ENCODE measurements at places on chromosomes 1 and 21. TPM values are rescaled to one million over a fixed set of nuclear protein-coding genes. Genes with fewer than 3 reads are reported as not detected.

Gene KRTAP10-4
- not detected for total RNA-seq

Gene CSF3R
- total RNA-seq = not detected

Gene S100A7
- not detected for total RNA-seq

GRCh38 chr1:115545791-115546733 lies 95.7 kb upstream of the VANGL1 start:
- peak; percentile 89 for DNase-seq

DNA sequence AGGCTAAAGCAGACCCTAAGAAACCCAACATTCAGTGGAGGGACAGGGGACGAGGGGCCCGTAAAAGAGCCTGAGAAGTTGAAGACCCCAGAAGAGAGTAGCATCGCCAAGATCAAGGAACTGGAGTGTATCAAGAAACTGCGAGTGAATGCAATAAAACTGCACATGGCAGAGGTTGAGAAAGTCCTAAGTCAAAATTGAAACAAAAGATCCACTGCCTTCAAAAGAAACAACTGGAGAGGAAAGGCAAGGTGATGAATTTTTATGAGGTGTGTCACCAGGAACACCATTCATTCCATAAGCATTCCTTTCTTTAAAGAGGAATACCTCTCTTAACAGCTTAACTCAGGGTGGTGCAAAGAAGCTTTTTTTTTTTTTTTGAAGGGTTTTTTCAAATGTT lies 38.3 kb upstream of the ADORA3 start:
- no peak for DNase-seq

GRCh38 chr1:212525479-212526110 lies 83.0 kb upstream of the ATF3 start:
- DNase-seq = peak; percentile 74

GRCh38 chr1:207812778-207813511 lies 61.1 kb downstream of the CD46 start:
- peak; percentile 69 for DNase-seq

GRCh38 chr21:37758982-37759381 lies 157.3 kb downstream of the KCNJ6 start:
- DNase-seq = peak; percentile 90

DNA sequence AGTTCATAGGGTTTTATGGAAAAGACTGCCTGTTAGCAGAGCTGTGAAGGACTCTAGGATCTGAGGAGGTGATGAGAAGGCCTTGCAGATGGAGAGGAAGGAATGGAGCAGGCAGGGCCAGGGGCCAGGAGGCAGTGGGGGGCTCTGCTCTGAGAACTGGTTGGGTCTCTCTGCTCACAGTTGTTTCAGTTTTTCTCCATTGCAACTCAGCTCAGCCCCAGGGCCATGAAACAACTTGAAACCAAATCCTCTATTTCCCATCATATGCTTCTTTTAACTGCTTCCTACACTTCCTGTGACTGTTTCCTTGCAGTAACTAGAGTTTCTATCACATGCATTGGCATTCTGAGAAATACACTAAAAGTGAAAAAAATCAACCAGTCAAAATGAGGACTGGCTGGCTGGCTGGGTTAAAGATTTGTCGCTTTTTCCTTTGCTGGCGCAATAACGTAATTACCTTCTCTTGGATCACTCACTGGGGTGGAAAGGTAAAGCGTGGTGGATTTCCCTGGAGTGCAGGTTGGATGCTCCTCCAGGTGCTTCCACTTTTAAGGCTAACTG lies 172.0 kb downstream of the CDC7 start:
- DNase-seq = no peak

DNA sequence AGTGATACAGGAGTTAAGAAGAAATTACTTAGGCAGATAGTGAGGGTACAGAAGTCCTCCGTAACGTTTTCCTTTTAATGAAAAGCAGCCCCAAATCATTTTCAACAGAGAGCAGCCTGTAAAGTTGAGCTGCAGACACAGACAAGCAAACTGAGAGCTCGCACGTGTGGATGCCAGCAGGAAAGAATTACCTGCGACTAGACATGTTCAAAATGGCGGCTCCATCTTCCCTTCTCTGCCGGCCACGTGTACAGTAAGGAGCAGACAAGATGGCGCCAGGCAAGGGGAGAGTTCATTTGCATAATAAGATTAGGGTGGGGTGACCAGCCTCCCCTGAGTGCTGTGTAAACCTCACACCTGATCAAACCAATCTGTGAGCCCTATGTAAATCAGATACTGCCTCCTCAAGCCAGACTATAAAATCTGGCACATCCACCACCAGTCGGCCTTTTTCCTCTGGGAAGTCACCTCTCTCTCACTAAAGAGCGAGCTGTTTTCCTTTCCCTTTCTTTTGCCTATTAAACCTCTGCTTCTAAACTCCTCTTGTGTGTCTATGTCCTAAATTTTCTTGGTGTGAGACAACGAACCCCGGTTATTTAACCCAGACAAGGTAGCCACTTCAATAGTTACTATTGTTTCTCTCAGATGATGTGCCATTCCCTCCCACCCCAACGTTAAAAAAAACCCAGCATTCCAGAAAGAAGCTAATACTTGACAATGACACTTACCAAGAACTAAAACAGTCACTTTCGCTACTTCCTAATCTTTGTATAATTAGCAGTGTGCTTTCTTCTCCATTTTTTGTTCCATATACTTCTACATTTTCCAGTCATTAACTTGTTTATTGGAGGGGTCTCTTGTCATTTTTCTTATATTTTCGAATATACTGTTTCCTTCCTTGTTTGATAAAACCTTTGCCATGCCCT lies 27.4 kb downstream of the DUSP10 start:
- DNase-seq = no peak

DNA sequence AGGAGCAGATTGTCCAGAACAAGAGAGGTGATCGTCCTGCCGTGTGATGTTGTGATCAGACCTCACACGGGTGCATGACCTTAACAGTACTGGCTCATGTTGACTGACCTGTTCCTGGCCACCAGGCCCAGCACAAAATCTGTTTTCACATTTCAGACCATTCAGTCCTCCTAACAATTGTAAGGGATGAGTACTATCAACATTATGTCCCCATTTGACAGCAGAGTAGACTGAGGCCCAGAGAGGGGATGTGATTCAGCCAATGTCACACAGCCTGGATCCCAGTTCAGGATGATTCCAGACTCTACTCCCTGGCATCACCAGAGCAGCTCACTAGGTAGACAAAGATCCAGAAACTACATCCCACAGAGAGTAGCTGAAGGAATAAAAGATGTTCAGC lies 7.4 kb upstream of the TAS1R2 start:
- no peak for DNase-seq
